IPS DF 6.9 (cell line): ENCODE measurements at places on chromosomes 11 and 22.

DNA sequence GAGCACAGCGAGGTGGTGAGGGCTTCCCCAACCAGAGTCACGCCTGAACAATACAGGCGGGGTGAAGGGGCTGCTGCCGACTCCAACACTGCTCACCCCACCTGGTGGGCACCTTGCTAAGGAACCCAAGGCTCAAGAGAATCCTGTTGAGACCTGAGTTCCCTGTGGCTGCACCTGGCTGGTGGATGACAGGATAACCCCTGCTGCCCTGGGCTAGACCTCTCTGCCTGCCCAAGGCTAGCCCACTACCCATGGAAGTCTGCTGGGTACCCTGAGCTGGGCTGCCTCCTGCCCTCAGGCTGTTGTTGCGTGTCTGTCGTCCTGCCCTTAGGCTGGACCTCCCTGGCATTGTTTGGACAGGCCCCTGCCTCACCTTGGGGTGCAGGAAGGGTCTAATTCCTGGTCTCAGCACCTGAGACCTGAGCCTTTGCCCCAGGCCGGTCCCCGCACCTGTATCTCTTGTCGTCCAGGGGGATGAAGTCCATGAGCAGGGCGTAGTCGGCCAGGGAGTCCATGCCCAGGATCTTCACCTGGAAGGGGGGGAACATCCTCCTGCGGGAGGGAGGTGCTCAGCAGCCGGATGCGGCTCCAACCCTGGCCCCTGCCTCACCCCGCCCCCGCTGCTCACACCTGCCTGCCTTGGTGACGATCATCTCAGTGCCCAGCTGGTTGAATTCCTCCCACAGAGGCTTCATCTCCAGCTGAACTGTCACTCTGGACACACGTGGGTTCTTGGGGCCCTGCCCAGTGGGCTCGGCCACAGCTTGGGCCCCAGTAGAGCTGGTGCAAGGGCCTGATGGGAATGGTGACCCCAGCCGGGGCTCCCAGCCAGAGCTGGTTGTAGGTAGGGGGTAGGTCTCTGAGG, 4.9 kb upstream of the NUDT8 start:
- DNase-seq: no peak

- DNase-seq: no peak
Observed at GRCh38 chr11:73361953-73362776, 14.0 kb upstream of the RELT start.

DNA sequence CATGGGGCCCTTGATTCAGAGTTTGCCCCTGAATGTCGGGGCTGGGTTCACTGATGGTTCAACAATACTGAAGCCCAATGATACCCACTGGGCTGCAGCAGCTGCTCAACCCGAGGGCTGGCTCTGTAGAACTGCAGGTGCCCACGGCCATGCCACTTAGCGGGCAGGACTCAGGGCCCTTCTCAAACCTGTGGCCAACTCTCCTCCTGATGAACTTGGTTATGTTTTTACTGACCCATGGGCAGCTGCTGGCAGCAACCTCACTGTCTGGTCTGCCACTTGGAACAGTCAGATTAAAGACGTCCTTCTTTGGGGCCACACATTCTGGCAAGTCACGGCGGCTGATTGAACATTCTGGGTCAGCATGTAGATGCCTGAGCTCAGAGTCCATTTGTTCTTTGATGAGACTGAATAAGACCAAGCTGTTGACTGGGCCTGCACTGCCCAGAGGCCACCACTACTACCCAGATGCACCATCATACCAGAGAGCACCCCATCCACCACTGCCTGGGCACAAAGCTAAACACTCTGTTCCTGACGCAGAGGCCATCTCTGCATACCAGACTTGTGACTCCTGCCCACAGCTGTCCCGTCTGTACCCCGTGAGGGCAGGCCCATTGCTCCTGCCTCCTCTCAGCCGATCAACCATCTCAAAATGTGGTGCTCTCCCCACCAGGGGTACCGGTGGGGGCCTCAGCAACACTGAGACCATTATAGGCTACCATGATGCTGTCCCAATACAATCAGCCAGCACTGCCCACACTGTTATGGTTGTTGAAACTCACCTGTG, 67.8 kb downstream of the SHANK2 start:
- no peak for DNase-seq

GRCh38 chr11:83272627-83273026, 13.5 kb downstream of the CCDC90B start:
- no peak for DNase-seq
